ENCODE measurements at places on chromosomes 11 and 22. TPM values are rescaled to one million over a fixed set of nuclear protein-coding genes. Genes with fewer than 3 reads are reported as not detected.

Gene ARVCF
- 2.1 TPM for total RNA-seq

Gene SMIM35
- not detected for total RNA-seq

Gene TREH
- total RNA-seq: not detected

Gene OAF
- 9.9 TPM for total RNA-seq

Gene DEPDC7
- 7.7 TPM for total RNA-seq

Gene TMEM179B
- 92.9 TPM for total RNA-seq

Gene OR51E2
- total RNA-seq: not detected

Gene E2F8
- total RNA-seq: 6.0 TPM

Gene SLC29A2
- total RNA-seq: 5.7 TPM

Gene LSP1
- total RNA-seq: 3.2 TPM

Gene CALCA
- not detected for total RNA-seq

Gene ARHGAP20
- not detected for total RNA-seq

Gene PAK1
- 21.9 TPM for total RNA-seq

Gene CHRNA10
- 1.7 TPM for total RNA-seq

Gene OR52H1
- total RNA-seq: not detected

Gene GPHA2
- total RNA-seq: not detected

Gene NUP98
- total RNA-seq: 61.9 TPM

Gene MAPK8IP2
- total RNA-seq: 2.9 TPM

Gene MS4A15
- not detected for total RNA-seq

Gene C22orf31
- total RNA-seq: not detected

Gene APOL6
- total RNA-seq: 1.4 TPM

Gene MS4A3
- total RNA-seq: not detected

Gene LRP4
- 8.7 TPM for total RNA-seq

Gene AQP11
- total RNA-seq: 2.0 TPM

Gene USP2
- total RNA-seq: 0.68 TPM

Gene TMA7B
- total RNA-seq: not detected

Gene OSBP
- total RNA-seq: 29.8 TPM

Gene FLRT1
- total RNA-seq: not detected

Gene TRIM48
- not detected for total RNA-seq

Gene C11orf42
- not detected for total RNA-seq

Gene ROBO4
- not detected for total RNA-seq

Gene COPB1
- 124 TPM for total RNA-seq

Gene TMEM25
- total RNA-seq: 0.59 TPM

Gene GALNT18
- total RNA-seq: 27.3 TPM

Gene OR52I2
- total RNA-seq: not detected

Gene SHANK3
- 4.1 TPM for total RNA-seq

Gene MMP1
- 0.78 TPM for total RNA-seq

Gene GAS2
- total RNA-seq: 0.58 TPM

Gene EFCAB6
- 0.45 TPM for total RNA-seq

Gene MRGPRX3
- not detected for total RNA-seq

Gene NLRP10
- not detected for total RNA-seq

Data from A549 treated with GW870086 at 1 μM for 4 hours (cell line).